ENCODE measurements at places on chromosomes 13 and 19.

DNA sequence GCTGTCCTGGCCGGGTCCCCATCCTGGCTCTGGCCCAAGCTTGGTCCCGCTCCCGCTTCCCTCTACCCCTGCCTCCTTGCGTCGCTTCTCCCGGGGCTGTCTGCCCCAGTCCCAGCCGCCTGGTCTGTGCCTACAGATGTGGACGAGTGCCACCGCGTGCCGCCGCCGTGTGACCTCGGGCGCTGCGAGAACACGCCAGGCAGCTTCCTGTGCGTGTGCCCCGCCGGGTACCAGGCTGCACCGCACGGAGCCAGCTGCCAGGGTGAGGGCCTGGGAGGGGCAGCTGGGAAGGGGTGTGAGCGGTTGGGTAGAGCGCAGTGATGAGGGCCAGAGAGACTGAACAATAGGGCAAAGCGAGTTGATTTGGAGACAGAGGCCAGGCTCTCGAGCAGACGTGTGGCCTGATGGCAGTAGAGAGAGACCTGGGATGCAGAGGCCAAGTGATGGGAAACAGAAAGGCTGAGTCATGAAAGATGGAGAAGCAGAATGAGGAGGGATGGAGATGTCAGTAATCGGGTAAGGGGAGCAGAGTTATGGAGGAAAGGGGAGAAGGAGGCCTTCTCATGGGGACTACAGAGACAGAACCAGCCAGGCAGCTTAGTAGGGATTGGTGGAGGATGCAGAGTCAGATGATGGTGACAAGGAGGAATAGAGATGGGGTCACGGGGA lies 9.4 kb downstream of the LTBP4 start:
- peak; percentile 50 for DNase-seq

DNA sequence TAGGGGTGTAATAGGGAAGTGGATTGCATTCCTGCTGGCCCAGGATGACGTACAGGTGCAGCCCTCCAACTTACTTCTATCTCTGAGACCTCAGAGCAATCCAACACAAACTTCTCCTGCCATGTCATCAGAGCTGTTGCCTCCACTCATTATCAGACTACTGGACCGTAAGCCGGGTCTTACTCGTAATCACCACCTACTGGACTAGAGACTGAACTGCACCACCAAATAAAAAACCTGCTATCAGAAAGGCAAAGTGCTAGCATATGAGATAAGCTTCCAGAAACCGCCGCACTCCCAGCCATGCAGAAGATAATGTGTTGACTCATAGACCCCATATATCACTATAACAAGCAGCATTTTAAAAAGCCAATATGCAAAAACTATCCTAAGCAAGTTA lies 102.0 kb downstream of the SLITRK1 start:
- DNase-seq: no peak

GRCh38 chr19:800360-801029 lies 3.2 kb downstream of the PTBP1 start:
- no peak for DNase-seq

DNA sequence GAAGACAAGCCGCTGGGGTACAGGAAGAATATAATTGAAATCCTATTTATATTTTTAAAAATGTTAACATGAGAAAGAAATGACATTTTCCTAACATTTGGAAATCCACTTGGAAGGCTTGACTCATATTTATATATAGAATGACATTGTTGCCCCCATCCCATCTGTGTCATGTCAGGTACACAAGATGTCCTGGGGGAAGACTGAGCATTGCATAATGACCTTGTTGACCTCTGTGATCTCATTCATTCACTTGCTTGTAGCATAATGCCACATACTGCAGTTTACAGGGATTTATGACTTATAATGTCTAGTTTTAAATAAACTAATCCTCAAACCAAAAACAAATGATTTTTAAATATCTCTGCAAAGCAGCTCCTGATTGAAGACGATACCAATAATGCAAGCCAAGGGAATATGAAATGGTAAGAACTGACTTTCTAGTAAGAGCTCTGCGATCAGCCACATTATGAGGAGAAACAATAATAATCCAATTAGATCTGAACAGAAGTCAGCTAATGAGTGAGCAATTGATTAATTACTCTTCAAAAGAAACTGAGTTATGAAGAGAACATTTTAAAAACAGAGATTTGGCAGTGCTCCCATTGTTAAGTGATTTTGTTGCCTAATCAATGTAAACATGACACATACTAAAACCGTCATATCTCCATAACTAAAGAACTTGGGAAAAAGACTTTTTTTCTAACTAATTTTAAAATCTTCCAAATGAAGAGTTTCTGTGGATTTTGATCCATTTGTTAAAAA lies 21.2 kb upstream of the VWA8 start:
- DNase-seq: no peak

GRCh38 chr19:48539503-48540096 lies 12.4 kb upstream of the SULT2B1 start:
- DNase-seq: no peak

DNA sequence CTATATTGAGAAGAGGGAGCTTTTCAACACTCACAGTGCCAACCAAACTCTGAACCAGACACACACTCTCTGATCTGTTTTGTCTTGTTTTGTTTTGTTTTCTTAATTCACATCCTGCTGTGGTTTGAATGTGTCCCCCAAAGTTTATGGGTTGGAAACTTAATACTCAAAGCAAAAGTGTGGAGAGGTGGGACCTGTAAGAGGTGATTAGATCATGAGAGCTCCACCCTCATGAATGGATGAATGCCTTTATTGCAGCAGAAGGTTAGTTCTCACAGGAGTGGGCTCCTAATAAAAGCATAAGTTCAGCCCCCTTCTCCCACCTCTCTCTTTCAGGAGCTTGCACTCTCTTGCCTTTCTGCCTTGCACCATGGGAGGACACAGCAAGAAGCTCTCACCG lies 957.1 kb downstream of the PCDH9 start:
- no peak for DNase-seq

GRCh38 chr19:38580080-38580479 lies 37.7 kb downstream of the MAP4K1 start:
- no peak for DNase-seq
